MCF 10A (cell line): ENCODE measurements at places on chromosomes 11 and 22. TPM values are rescaled to one million over a fixed set of nuclear protein-coding genes. Genes with fewer than 3 reads are reported as not detected.

- no peak for DNase-seq
These were observed 299.9 kb downstream of the BRD1 start for GRCh38 chr22:49527611-49528419.

DNA sequence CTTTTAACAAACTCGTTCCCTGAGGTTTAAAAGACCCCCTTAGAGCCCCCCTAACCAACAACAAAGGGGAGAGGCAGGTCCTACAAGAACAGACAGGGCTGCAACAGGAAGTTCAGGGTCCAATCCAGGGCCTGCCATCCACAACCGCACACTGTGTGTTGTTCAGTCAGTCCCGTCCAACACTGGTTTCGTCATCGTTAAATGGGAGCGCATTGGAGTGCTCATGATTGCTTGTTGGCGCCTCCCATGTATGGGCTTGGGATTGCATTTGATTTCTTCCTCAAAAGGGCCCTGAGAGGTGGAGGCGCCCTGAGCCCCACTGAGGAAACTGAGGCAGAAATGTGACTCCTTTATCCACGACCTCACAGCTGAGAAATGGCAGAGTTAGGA is 174.1 kb downstream of the MN1 start:
- DNase-seq = peak; percentile 21

Gene MS4A8
- total RNA-seq = not detected in 2 replicates

Gene CSTPP1
- 19.2 and 22.0 TPM in 2 replicates for total RNA-seq

DNA sequence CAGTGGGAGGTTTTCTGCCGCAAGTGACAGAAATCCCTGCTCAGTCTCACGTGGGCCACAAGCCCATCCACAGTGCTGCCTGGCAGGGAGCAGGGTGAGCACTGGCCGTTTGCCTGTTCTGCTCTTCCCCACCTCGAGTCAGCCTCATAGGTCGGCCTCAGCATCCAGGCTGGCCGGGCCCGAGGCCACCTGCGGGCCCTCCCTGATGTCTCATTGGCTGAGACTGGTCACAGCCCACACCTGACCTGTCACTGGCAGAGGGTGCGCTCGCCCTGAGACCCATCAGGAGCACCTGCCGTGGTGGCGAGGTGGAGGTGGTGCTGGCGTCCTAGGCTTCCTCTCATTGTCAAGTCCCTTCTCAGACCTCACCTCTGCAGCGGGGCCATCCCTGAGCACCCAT is 72.1 kb downstream of the ELFN2 start:
- DNase-seq = no peak

Gene L3MBTL2
- 28.7 and 30.0 TPM in 2 replicates for total RNA-seq

- DNase-seq = peak; percentile 40
These were observed 170.6 kb downstream of the DYNC2H1 start for GRCh38 chr11:103279821-103280220.

DNA sequence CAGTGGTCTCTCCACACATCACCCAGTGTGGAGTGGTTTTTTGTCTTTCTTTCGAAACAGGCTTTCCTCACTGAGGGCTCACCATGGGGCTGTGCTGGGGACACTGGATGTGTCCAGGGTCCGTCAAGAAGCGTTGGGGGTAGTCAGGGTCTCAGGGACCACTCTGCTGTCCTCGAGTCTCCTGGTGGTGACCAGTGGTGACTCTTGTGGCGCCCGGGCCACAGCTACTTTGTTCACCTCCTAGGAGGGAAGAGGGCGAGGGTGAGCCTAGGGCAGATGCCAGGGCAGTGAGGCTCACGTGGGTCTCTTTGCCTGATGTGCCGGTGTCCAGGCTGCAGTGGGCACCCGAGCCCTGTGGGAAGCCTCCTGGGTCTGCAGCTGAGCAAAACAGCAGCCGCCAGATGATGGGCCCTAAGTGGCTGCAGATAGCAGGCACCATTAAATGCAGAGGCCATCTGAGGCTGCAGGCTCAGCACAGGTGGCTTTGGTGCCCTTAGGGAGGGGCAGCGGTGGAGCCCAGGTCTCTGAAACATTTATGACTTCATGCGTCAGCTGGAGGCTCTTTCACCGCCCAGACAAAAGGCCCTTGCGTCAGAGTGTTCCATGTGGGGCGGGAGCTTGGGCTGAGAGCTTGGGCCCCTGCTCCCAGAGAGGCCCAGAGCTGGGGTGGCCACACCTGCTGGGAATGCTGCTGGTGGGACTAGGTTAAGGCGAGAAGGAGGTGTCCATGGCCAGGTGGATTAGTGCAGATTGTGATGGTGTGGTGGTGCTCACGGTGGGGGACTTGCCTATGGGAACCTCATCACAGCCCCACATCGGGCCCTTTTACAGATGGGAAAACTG is 29.5 kb downstream of the KCNQ1 start:
- DNase-seq = no peak

Gene IRAG1
- 0.07 TPM in 1 of 2 replicates, not detected in the other for total RNA-seq

Gene ST14
- total RNA-seq = 24.8 and 27.2 TPM in 2 replicates

DNA sequence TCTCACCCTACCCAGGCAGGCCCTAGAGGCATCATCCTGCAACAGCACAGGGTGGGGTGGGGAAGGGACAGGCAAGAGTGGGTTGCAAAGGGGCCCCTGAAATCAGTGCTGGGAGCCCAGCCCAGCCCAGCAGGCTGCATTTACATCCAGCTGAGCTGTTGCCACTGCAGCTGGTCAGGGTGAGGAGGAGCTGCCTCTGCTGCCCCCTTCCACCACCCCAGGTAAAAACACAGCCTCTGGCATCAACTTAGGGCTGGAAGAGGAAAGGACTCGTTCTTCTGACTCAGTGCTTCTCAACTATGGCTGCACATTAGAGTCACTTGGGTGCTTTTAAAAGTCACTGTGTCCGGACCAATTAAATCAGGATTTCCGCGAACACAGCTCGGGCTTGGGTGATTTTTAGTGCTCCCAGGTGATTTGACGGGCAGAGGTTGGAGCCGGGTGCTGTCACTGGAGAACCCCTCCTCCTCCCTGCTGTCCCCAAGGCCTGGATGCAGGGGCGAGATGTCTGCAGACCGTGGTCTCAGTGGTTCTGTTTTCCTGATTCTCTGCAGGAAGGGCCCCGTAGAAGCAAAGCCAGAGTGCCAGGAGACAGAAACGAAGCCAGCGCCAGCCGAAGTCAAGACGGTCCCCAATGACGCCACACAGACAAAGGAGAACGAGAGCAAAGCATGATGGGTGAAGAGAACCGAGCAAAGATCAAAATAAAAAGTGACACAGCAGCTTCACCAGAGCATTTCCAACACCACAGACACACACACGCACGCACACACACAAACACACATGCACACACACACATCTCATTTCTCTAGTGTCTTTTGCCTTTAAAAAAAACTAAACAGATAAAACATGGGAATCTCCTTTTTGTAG is 39.4 kb upstream of the TTC12 start:
- DNase-seq = peak; percentile 23

DNA sequence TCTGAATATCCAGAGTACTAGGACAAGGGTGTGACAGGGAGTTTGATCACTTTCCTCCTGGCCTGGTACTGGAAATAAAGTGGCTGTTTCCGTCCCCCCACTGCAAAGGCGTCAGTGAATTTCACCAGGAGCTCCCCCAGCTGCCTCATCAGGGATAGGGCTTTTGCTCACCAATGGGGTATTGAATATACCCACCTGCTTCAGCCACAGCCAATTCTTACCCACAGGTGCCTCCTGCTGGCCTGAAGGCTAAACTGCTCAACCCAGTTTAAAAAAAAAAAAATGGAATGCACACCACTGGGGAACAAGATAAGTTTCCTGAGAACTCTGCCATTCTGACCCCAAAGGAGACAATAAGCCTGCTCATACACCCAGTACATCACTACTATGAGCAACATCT is 65.3 kb upstream of the MS4A8 start:
- no peak for DNase-seq

- no peak for DNase-seq
These were observed 167.0 kb upstream of the E2F8 start for GRCh38 chr11:19407677-19408270.

- DNase-seq = peak; percentile 64
These were observed 52.4 kb upstream of the CDON start for GRCh38 chr11:126115127-126115495.

GRCh38 chr22:46029574-46030200 is 52.7 kb upstream of the WNT7B start:
- no peak for DNase-seq

DNA sequence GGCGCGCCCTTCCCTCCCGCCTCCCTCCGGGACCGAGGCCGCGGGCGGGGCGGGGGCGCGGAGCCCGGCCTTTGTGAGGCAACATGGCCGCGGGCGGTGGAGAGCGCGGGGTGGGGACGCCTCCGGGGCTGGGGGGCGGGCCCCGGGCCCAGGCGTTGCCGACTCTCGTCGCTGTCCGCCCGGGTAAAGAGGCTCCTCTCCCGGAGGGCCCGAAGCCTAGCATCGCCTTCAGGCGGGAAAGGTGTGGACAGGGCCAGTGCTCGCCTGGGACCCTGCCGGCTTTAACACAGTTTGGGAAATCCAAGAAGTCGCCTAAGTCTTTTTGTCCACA is 369 bp downstream of the DGCR8 start:
- DNase-seq = peak; percentile 51

Gene CLDN5
- total RNA-seq = not detected in 2 replicates

DNA sequence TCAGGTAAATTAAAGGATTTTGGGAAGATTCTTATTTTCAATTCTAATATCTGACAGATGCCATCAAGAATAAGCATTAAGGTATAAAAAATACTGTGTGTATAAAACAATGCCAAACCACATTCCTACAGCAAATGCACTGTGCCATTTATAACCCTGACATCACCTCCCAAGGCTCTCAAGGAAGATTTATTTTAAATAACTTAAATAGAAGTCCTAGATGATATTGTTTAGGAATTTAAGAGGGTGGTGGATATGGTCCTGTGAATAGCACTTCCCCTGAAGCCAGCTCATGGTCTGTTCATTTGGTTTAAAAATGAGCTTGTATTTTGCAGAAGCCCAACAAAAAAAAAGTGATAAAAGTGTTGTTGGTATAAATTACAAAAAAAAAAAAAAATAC is 32.1 kb downstream of the PPIL2 start:
- no peak for DNase-seq

DNA sequence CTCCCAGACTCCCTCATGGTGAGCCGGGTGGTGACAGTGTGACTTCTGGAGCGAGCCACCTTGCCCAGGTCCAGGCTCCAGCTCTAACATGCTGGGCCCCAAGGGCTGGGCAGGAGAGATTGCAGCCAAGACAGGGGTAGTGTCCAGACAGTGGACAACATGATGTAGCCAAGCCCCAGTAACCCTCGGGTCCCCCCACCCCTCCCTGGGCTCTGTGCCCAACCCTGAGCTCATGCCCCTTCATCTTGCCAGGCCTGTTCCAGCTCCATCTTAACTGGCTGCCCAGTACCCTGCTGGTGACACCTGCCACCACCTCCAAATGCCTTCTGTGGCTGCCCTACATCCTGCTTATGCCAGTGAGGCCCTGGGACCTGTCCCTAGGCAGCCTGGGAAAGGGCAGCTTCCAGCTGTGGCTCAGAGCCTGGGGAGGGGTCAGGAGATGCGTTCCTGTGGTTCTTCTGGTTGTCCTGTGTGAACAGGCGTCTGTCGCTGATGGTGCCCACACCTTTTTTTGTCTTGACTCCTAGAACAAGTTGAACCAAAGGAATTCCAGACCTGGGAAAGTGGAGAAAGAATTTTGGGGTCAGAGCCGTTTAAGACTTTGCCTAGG is 12.5 kb upstream of the SYT12 start:
- DNase-seq = no peak

DNA sequence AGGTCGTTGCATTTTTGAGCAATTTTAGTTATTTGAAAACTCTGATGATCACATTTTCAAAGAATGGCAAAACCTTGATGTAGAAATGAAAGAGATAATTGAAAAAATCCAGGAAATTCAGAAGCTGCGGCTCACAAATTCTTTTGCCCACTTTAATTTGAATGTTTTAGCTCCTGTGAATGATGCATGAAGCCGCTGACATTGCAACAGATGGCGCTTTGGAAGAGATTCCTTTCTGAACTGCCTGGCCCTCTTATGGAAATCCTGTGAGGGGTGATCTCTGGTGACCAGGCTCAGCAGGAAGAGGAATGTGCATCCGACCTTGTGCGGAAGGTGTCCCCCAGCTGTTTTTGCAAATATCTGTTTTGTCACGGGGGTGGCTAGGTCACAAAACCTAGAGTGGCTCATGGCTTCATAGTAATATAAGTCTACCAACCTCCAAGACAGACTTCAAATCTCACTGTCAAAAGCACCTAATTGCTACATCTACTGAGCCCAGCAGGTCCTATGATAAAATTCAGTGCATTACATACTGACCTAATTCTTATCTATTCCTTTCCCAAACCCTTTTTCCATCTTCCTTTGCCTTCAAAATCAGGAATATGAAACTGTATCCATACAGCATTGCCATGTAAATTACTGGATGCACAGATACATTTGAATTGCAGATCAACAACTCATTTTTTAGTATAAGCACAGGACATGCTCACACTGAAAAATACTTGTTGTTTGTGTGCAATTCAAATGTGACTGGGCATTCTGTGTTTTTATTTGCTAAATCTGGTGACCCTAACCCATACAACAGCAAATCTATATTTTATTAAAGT is 412.7 kb downstream of the ETS1 start:
- no peak for DNase-seq

Gene TRPC6
- not detected in 2 replicates for total RNA-seq

GRCh38 chr11:6638429-6638828 is 17.2 kb downstream of the DCHS1 start:
- DNase-seq = no peak

DNA sequence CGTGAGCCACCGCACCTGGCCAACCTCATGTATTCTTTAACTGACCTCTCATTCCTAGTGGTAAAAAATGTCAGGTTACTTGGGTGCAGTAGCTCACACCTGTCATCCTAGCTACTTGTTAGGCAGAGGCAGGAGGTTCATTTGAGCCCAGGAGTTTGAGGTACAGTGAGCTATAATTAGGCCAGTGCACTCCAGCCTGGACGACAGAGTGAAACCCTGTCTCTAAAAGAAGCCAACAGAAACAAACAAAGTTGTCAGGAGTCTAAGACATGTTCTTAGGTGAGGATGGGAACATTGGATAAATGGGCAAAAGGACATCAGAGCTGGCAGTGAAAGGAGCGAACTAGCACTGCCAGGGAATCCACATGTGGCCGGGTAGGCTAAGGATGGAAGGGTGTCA is 18.1 kb downstream of the MADD start:
- no peak for DNase-seq

DNA sequence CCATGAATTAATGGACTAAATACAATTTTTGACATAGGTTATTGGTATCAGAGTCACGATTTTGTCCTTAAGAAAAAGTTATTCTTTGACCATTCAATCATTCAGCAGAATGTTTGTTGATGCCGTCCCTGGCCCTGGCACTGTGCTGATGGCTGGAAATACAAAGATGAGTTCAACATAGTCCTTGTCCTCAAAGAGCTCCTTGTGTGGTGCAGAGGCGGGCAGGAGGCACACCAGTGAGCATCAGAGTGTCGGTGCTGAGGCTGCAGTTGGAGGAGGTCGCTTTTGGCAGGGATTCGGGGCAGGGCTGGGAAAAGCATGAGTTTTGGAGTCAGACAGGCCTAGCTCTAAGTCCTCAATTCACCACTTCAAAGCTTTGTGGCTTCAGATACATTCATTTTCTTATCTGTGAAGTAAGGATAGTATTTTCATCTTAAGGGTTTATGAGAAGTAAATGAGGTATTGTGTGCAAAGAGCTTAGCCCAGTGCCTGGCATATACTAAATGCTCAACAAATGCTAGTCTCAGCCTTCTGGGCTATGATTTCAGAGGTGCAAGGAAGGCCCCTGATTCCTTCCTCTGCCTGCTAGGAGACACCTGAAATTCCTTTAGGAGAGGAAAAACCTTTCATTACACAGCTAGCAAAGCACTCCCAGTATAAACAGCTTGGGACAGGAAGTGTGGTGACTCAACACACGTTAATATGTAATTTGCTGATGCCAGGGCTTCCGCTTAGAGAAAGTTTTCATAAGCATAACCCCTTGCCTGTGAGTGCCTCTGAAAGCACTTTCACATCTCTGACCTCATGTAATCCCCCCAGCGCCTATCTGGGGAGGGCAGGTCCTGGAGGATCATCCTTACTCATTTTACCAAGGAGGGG is 113.8 kb downstream of the NECTIN1 start:
- DNase-seq = peak; percentile 67
